HCT116 (cell line): ENCODE measurements at places on chromosomes 5 and 9. TPM values are rescaled to one million over a fixed set of nuclear protein-coding genes. Genes with fewer than 3 reads are reported as not detected.
A peak's percentile ranks its signal among the peaks of the same experiment; 100 is the strongest.

- no peaks in the 10 kb centered on the region for H3K36me3 ChIP-seq
These were observed 67.0 kb downstream of the HAPLN1 start for GRCh38 chr5:83653669-83654068.

- no peaks in the 10 kb centered on the region for H3K27me3 ChIP-seq
- no peaks in the 10 kb centered on the region for H3K36me3 ChIP-seq
- no peak overlapping the region for H3K4me3 ChIP-seq
- H3K27ac ChIP-seq, result no peak overlapping the region
- DNase-seq, result no peak
- H3K4me1 ChIP-seq, result no peaks in the 10 kb centered on the region
These were observed 59.8 kb downstream of the FGF1 start for GRCh38 chr5:142626099-142626498.

DNA sequence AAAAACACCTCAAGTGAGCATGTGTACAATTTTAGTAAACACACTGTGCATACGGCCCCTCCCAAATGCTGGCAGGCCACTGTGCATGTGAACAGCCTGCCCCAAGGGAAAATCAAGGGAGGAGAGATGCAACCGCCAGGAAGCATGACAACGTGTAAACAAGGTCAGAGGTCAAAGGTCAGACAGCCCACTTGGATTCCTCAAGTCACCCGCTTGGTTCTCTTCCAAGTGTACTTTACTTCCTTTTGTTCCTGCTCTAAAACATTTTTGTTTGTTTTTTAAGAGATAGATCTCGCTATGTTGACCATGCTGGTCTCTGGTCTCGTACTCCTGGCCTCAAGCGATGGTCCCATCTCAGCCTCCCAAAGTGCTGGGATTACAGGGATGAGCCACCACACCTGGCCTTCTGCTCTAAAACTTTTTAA is 126.7 kb upstream of the SHB start:
- H3K36me3 ChIP-seq, result no peaks in the 10 kb centered on the region
- no peaks in the 10 kb centered on the region for H3K27me3 ChIP-seq
- DNase-seq, result no peak
- no peak overlapping the region for H3K27ac ChIP-seq
- H3K4me1 ChIP-seq, result no peaks in the 10 kb centered on the region

DNA sequence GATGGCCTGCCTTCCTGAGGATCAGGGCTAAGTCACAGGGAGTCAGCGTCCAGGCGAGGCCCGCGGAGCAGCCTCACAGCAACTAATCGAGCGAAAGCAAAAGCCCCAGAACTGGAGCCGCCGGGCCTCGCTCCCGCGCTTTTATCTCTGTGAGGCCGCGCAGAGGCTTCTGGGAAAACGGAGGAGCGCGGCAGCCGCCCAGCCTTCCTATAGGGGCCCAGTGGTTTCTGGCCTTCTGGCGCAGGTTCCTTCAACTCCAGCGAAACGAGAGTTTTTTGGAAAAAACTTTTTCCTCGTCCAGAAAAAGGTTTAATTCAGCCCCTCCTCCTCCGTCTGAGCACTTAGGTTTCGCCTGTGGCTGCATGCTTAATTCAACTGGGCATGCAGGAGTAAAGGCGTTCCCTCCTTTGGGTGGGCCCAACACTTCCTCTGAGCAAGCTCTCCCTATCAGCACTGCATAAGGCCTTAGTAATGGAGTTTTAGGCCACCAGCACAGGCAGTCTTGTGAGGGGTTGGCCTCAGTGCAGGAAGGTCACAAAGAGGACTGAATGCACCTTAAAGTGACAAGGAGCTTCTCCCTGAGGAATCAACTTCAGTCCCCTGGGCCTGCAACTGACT is at the start of gene MEIKIN:
Gene MEIKIN (minus strand): TSS at position 113 of the 618 bp plus-strand sequence. CDS start 158 bp downstream, outside the sequence.
- H3K36me3 ChIP-seq, result no peaks in the 10 kb centered on the region
- H3K4me3 ChIP-seq, result no peak within 1 kb of the TSS
- no peak for DNase-seq
- H3K27me3 ChIP-seq, result no peaks in the 10 kb centered on the region
- no peaks in the 10 kb centered on the region for H3K4me1 ChIP-seq
- no peak within 1 kb of the TSS for H3K27ac ChIP-seq

DNA sequence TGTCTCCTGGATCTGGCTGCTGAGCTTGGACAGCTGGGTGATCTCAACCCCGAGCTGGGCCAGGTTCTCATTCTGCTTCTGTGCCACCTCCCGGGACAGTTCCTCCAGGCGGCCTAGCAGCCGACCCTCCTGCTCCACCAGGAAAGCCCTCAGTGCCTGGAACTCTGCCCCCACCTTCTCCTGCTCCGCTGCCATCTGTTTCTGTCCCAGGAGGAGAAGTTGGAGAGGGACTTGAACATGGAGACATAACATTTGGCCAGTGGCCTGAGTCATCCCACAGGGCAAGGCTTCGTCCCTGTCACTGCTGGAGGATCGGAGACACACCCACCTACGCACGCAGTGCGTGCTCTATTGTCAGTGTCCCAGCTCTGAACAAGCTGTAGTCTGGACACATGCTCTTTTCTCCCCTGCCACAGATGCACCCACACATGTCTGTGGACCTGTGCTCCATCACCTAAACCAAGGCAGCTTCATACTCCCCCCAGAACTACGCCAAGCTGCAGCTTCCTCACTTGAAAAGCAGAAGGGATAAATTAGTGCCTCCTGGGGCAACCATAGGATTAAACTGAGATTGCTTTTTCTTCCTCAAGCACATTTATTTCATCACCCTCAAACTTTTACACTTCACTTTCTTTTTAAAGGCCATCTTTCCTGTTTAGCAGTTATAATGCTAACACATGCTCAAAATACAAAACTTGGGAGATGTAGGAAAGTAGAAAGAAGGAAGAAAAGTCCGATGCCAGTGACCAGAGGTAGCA is 4.9 kb downstream of the TRIM7 start:
- no peaks in the 10 kb centered on the region for H3K27me3 ChIP-seq
- DNase-seq, result no peak
- no peak overlapping the region for H3K27ac ChIP-seq
- H3K4me3 ChIP-seq, result no peak overlapping the region
- H3K36me3 ChIP-seq, result no peaks in the 10 kb centered on the region
- H3K4me1 ChIP-seq, result peaks cover 5% of the 10 kb centered on the region; the same call in 1 of the 2 replicates

DNA sequence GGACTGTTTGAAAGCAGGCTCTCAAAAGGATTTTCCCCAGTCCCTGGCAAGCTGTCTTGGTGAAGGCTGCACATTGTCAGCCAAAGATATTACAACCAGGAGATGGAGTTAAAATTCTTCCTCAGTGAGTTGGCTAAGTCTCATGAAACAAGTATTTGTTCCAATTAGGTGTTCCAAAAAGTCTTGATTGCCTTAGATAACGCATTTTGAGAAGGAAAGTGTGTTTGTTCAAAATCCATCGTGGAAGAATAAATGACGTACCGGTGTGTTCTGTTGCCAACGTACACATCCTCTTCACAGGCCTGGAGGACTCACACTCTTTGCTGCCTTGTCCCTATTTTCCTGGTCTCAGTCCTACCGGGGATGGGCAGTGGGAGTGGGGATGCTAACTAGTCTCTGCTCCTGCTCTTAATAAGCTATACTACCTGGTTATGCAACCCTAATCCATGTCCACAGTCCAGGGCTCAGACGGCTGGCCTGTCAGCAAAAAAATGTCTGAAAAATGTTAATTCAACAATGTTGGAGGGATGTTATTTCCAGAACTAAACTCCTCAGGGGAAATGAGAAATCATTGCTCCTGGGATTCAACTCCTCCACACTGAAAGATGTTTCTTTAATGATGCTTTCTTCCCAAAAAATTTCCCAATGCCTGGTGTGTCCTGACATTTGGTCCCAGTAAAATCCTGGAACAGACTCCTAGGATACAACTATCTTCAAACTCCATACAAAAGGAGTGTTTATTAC is 175.3 kb upstream of the KLF9 start:
- H3K4me3 ChIP-seq, result no peak overlapping the region
- no peak for DNase-seq
- 0 out of 2 replicates have a peak, but pooled peaks cover 4% of the 10 kb centered on the region for H3K27me3 ChIP-seq
- H3K36me3 ChIP-seq, result no peaks in the 10 kb centered on the region

DNA sequence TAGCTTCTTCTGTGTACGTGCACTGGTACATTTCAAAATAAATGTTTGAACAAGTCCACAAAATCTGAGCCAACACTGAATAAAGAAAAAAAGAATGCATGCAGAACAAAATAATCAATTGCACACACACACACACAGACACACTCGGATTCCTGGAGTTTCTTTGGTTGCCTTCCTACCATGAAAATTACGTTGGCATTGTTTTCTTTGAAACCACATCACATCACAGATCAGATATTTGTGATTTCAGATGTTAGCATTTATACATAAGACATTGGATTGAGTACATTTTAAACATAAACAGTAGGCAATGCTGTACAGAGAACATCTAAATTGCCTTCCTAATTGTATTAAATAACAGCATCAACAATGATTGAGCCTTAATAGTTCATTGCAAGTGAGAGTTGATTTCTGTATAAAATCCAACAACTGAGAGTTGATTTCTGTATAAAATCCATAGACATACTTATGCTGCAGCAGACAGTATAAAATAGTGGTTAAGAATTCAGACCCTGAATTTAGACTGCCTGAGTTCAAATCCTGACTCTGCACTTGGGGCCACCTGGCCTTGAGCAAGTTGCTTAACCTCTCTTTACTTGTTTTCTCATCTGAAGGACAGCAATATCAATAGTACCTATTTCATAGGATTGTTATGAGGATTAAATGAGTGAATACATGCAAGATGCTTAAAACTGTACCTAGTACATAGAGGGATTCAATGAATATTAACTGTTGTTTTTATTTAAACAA is 101.7 kb upstream of the IFNE start:
- H3K36me3 ChIP-seq, result peaks cover 2% of the 10 kb centered on the region; the same call in 1 of the 2 replicates
- H3K4me3 ChIP-seq, result no peak overlapping the region
- H3K27me3 ChIP-seq, result no peaks in the 10 kb centered on the region
- no peak for DNase-seq
- H3K4me1 ChIP-seq, result peaks cover 91% of the 10 kb centered on the region
- peak overlapping the region; percentile 99 for H3K27ac ChIP-seq

GRCh38 chr5:103582364-103582763 is 19.8 kb upstream of the NUDT12 start:
- H3K27ac ChIP-seq, result no peak overlapping the region
- peak; percentile 53 for DNase-seq
- H3K4me3 ChIP-seq, result no peak overlapping the region
- no peaks in the 10 kb centered on the region for H3K36me3 ChIP-seq
- H3K4me1 ChIP-seq, result no peaks in the 10 kb centered on the region

GRCh38 chr5:125525356-125525755 is 778.9 kb upstream of the ZNF608 start:
- no peaks in the 10 kb centered on the region for H3K36me3 ChIP-seq
- H3K27ac ChIP-seq, result no peak overlapping the region
- no peaks in the 10 kb centered on the region for H3K4me1 ChIP-seq
- DNase-seq, result no peak

- no peak overlapping the region for H3K27ac ChIP-seq
- no peaks in the 10 kb centered on the region for H3K36me3 ChIP-seq
- DNase-seq, result no peak
- H3K4me1 ChIP-seq, result no peaks in the 10 kb centered on the region
These were observed 16.4 kb upstream of the ZNF474 start for GRCh38 chr5:122112733-122113558.

DNA sequence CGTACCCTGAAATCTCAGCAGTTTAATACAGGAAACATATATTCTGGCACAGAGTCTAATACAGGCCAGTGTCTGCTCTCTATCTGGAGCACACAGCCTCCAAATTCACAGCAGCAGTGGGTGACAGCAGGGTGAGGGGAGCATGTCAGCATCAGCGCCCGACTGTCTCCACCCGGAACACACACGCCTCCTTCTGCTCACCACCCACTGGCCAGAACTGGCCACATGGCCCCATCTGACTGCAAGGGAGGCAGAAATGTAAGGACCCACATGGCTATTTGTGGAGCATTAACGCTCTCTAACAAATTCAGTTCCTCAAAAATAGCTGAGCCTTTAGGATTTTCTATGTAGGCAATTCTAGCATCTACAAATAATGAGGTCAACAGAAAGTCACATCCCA is 24.6 kb downstream of the UBE2QL1 start:
- DNase-seq, result no peak
- no peak overlapping the region for H3K4me3 ChIP-seq
- H3K27ac ChIP-seq, result no peak overlapping the region
- no peaks in the 10 kb centered on the region for H3K36me3 ChIP-seq

DNA sequence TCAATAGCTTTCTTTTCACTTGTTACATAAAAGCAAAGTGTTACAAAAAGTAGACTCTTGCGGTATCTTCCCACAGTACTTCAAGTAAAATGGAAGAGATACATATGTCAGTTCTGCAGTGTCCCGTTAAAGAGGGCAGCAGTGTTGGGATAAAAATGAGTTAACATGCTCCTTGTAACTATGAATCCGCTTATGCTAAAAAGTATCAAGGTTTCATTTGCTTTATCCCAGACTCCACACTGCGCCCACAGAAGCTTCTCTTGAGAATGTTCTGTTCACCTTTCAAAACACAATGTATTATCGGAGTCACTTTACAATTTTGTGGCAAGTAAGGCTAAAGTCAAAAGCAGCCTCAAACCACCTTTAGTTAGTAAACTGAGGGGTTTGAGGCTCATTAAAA is 790 bp downstream of the PTAR1 start:
- H3K4me1 ChIP-seq, result peaks cover 9% of the 10 kb centered on the region; the same call in 1 of the 2 replicates
- H3K27me3 ChIP-seq, result no peaks in the 10 kb centered on the region
- no peak for DNase-seq
- H3K4me3 ChIP-seq, result peak overlapping the region; percentile 54
- peak overlapping the region; percentile 78 for H3K27ac ChIP-seq

- H3K4me1 ChIP-seq, result peaks cover 18% of the 10 kb centered on the region; the same call in 1 of the 2 replicates
- H3K4me3 ChIP-seq, result no peak overlapping the region
- H3K27ac ChIP-seq, result peak overlapping the region; percentile 64
- DNase-seq, result no peak
- peaks cover 7% of the 10 kb centered on the region for H3K36me3 ChIP-seq
These were observed 7.0 kb upstream of the AK1 start for GRCh38 chr9:127884427-127884911.

DNA sequence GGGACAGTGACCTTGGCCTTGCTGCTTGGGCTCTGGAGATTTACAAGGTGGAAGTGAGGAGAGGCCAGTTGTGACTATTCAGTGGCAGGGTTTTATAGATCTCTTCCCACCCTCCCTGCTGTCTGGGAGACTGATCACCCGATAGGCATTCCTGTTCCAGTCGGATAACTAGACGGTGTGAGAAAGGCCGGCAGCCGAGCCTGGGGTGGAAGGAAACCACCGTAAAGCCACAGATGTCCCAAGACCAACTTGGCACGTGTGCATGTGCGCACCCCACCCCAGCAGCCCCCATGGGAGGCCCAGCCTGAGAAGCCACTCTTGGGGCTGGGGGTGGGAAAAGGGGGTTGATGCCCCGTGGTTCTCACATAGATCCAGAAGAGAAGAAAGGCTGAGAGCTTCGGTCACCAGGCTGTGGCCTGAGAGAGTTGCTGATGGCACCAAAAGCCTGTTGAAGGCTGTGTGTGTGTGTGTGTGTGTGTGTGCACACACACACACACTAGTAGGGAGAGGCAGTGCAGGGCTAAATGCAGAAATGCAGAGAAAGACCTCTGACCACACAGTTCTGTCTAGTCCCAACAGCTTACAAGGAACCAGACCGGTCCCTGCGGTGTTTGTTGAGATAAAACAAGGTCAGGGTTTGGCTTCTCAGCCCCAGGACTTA is 225.8 kb downstream of the FANCC start:
- DNase-seq, result no peak
- no peaks in the 10 kb centered on the region for H3K36me3 ChIP-seq
- H3K4me1 ChIP-seq, result peaks cover 34% of the 10 kb centered on the region
- no peak overlapping the region for H3K27ac ChIP-seq

The ARHGEF39 gene
- total RNA-seq, result 29.8 TPM

The OLFML2A gene
- total RNA-seq, result 6.3 TPM

The HINT2 gene
- total RNA-seq, result 49.0 TPM

The RAB3C gene
- total RNA-seq, result not detected

The LCN9 gene
- not detected for total RNA-seq

The IL31RA gene
- 0.59 TPM for total RNA-seq

The MFAP3 gene
- total RNA-seq, result 18.5 TPM
